ENCODE measurements at places on chromosomes 1 and 21. TPM values are rescaled to one million over a fixed set of nuclear protein-coding genes. Genes with fewer than 3 reads are reported as not detected.
A peak's percentile ranks its signal among the peaks of the same experiment; 100 is the strongest.

DNA sequence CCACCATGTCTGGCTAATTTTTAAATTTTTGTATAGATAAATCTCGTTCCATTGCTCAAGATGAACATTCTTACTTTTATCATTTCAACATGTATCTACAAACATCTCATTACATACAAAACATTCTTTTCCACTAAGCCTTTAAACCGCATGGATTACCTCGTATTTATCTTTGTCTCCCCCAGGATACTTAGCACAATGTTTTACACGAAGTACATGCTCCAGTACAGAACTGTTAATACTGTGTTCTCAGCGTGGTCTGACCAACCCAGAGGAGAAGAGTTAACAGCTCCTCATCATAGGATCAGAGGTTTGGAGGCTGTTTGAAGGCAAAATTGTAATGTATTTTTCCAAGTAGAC is 7.4 kb downstream of the PIK3C2B start:
- DNase-seq = no peak

- no peak for DNase-seq
Measured at GRCh38 chr1:243818978-243819377, 31.1 kb downstream of the AKT3 start.

GRCh38 chr21:27528697-27529096 is 561.8 kb upstream of the ADAMTS5 start:
- no peak for DNase-seq

- DNase-seq = peak; percentile 63
Measured at GRCh38 chr1:161274874-161275273, 16.3 kb downstream of the PCP4L1 start.

DNA sequence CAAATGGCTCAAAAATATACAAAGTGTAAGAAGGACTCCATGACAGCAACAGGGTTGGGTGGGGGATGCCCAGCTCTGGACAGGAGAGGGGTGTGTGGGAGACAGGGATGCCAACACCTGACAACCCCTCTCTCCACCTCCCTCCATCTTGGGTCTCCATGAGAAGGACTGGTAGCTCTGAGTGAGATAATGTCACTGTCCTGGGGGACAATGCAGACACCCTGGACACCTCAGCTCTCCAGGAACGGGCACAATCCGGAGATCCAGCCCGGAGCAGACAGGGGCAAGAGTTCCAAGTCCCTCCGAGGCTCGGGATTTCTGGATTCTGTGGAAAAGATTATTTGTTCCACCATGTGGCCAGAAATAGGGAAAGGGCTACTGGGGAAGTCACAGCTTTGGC is 122.5 kb downstream of the GLIS1 start:
- no peak for DNase-seq

- peak; percentile 79 for DNase-seq
Measured at GRCh38 chr1:55061706-55062321, 22.5 kb downstream of the PCSK9 start.

DNA sequence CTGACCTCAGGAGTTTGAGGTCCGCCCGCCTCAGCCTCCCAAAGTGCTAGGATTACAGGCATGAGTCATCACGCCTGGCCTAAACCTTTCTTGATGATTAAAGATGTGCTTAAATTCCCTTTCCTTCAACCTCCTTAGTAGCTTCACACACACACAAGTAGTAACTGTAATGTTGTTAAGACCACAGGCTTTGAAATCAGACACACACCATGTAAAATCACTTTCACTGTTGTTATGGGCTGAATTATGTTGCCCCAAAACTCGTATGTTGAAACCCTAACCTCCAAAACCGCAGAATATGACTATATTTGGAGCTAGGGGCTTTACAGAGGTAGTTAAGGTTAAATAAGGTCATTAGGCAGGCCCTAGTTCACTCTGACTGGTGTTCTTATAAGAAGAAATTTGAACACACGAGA is 180.2 kb downstream of the NR5A2 start:
- DNase-seq = no peak

DNA sequence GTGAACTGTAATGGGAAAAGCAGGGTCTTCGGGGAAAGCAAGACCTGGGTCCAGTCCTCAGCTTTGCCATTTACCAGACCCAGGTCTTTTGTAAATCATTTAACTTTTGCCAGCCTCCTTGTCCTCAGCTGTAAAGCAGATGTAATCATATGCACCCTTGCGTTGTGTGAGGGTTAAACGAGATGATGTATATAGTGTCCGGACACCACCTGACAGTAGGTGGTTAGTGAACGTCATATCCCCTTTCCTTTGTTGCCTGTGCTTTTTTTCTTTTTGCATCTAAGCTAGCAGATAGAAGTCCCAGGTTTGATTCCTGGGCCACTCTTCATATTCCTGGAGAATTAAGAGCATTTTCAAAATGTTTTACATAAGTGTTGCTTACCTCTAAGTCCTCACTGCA is 28.5 kb downstream of the IL12RB2 start:
- DNase-seq = no peak

DNA sequence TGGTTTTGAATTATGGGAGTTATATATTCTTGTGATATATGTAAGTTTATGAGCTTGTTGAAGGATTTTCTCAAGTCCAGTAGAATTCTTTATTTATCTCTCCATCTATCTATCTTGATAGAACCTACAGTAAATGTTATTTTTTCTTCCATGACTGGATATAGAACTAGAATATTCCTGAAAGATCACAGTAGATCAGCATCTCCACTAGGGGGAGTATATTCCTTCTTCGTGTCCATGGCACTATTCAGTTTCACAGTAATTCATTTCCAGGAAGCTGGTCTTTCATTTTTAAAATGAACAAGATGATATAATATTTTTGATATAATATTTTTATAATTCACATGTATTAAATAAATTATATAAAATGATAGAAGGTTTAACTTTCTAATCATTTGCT is 18.8 kb downstream of the TMPRSS15 start:
- DNase-seq = peak; percentile 54

GRCh38 chr21:25385911-25386474 is 221.3 kb downstream of the MRPL39 start:
- DNase-seq = peak; percentile 71

DNA sequence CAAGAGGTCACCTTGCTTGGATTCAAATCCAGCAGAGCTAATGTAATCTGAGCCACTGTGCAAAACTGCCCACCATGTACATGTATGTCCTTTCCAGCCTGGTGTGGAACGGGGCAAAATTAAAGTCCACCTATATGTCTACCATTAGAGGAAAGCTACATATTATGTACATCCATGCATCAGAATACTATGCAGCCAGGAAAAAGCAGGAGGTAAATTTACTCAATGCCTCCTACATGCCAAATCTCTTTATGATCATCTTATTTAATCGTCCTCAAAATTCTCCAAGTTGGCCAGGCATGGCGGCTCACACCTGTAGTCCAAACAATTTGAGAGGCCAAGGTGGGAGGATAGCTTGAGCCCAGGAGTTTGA is 6.3 kb upstream of the ZNF683 start:
- no peak for DNase-seq

DNA sequence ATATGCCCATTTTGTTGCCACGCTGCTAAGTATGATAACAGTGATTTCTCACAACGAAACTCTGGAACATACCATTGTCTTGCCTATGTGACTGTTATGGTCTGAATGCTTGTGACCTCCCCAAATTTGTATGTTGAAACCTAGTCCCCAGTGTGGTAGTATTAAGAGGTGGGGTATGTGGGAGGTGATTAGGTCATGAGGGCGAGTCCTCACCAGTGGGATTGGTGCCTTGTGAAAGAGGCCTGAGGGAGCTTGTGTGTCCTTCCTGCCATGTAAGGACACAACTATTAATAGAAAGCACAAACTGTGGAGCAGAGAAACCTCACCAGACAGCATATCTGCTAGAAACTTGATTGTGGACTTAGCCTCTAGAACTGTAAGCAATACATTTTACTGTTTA is 84.6 kb downstream of the SELENOF start:
- DNase-seq = no peak

GRCh38 chr1:87392248-87393192 is 63.8 kb downstream of the LMO4 start:
- peak; percentile 15 for DNase-seq

EPHB2 gene
- 4.2 TPM for total RNA-seq

NR1I3 gene
- total RNA-seq = not detected

All from myocyte (in vitro differentiated cells).